Activated CD4-positive, alpha-beta T cell treated with anti-CD3 and anti-CD28 coated beads, Interleukin-2, amount 50 U/mL, for 24 hours (primary cell): ENCODE measurements at places on chromosomes 1 and 21.

DNA sequence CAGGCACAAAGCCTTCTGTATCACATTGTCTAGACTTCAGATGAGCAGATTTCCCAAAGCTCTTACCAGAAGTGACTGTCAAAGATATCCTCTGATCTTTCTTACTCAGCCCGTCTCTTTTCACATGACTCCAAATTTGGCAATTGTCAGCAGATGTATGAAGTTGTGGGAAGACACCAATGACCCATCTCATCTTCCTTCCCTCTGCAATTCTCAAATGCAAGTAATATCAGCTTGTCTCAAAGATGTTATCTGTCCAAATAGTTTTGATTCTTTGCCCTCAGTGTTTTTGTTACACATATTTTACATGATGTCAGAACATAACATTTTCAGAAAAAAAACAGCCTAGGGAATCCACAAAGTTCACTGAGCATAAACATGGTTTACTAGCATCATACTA lies 45.1 kb upstream of the RGS2 start:
- no peak for DNase-seq

GRCh38 chr1:54158071-54158470 lies 5.3 kb upstream of the CDCP2 start:
- no peak for DNase-seq

DNA sequence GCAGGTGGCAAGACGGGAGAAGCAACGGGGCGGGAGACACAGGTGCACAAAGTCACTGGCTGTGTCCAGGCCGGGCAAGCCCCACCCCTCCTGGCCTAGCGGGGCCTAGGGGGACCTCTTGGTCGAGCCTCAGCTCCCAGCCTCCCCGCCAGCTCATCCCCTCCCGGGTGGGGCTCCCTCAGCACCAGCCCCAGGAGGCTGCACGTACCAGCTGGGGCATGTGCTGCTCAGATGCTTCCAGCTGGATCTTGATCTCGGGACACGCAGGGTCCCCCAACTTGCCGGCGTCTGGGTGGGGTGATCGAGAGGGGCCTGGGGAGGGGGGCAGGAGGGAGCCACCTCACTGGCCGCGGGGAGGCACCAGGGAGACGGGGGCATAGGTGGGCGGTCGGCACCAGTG lies 71.4 kb downstream of the RAP1GAP start:
- no peak for DNase-seq

DNA sequence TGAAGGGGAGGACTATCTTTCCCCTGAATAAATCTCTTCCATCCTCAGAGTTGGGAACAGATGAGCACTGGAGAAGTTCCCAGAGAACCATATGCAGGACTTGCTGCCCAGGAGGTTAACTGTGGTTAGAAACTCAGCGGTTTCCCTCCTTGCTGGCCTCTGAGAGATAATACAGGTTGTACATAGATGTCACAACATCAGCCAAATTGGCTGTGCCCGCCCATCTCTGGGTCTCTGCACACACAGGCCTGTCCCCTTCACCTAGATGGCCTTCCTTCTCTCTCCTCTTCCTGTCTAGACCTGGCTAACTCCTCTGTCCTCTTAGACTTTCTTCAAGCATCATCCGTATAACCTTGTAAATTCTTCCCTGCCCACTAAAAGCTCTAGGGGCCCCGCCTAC lies 5.7 kb downstream of the RGS5 start:
- no peak for DNase-seq

- no peak for DNase-seq
These were observed 5.1 kb upstream of the SYTL1 start for GRCh38 chr1:27336756-27337155.

- DNase-seq, result no peak
These were observed 189.4 kb upstream of the FGGY start for GRCh38 chr1:59107516-59107915.

- no peak for DNase-seq
These were observed 12.3 kb downstream of the SLC35E2B start for GRCh38 chr1:1680031-1680911.

DNA sequence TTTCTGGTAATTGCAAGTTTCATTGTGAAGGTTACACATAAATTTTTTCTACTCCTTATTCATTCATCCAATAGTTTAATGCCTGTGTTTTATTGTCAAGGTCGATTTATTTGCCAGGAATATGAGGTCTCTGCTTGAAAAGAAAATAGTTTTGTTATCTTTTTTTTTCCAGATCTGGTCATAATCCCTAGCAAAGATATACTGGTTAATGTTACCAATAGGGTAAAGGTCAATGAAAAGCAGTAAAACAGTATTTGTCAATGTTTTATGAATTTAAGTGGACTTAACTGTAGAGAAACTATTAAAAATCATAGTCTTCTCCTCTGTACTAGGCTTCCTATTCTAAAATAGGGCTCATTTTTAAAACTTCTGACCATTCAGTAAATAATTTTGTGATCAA lies 8.1 kb upstream of the FMO3 start:
- no peak for DNase-seq

DNA sequence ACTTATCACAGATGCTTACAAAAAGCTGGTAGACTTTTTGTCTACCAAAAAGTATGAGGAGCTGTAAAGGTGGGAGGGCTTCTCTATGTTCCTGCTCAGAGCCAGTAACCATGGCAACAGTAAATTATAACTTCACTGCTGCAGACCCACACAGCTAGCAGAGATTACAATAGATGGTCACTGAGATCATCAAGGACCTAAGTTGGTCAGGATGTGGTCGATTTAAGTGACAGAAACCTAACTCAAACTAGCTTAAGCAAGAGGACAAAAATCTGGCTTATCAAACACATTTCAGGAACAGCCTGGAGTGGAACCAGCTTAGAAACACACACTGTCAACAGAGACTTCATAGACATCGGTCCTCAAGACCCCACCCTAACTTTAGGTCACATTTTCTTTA lies 113.4 kb upstream of the ATP1A1 start:
- DNase-seq, result no peak

GRCh38 chr1:29264773-29265389 lies 28.6 kb downstream of the PTPRU start:
- no peak for DNase-seq

DNA sequence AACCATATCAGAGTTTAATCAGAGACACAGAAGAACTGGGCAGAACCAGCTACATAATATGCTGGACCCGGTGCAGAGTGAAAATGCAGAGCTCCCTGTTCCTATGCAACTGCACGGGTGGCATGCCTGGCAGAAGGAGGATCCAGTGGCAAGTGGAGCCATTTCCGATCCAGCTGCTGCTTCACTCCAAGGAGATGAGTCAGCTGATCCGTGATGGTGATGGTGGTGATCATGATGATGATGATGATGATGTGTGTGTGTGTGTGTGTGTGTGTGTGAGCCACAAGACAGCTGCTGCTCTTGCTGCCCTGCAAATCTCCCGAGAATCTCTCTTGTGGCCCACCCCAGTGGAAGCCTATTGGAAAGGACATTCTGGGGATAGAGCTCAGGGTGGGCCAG lies 133.0 kb downstream of the URB2 start:
- no peak for DNase-seq

- no peak for DNase-seq
These were observed 48.2 kb downstream of the IL12RB2 start for GRCh38 chr1:67355745-67356424.

DNA sequence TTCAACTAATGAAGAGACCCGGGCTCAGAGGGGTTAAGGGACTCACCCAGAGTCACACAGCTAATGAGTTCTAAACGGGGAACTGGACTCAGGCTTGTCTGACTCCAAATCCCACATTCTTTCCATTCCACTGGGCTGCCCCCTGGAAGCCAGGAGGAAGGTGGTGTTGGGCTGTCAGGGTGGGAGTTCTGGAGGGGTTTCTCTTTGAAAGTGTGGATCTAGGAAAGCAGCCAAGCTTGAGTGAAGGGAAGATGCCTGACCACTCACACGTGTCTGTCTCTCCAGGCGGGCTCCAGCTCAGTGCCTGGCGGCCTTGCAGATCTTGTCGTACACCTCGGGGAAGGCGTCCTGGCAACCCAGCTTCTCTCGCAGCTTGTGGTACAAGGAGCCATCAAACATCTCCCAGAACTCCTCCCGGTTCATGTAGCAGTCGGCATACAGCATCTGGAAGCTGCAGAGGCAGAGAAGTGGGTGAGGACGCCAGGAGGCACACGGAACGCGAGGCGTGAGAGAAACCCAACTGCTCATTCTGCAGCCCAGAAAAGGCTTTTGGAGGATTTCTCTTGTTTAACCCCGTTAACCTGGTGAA lies 35.0 kb downstream of the DHCR24 start:
- no peak for DNase-seq

- no peak for DNase-seq
These were observed 79.2 kb upstream of the RALGPS2 start for GRCh38 chr1:178645808-178646200.

DNA sequence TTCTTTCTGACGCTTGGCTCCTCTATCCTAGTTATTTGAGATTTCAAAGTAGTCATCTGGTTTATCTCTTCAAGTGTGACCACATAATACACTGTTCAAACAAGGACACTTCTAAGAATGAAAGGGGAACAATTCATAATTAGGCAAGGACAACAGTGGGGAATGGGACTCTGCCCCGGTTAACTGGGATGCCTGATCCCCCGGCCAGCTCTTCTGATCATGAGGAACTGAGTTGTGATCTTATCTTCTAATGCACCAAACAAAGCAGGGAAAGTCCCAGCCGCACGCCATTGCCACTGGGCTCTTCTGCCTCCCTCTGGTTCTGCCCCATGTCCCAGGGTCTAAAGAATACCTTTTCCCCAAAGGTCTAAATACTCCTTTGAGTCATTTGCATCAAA lies 158.2 kb upstream of the IRF2BP2 start:
- DNase-seq, result no peak
